Stimulated activated CD8-positive, alpha-beta memory T cell treated with anti-CD3 and anti-CD28 coated beads, Interleukin-4, amount 100 ng/mL, for 4 hours (primary cell): ENCODE measurements at places on chromosomes 11 and 22.

GRCh38 chr22:37162221-37163095 lies 12.7 kb upstream of the IL2RB start:
- DNase-seq = peak; percentile 66

DNA sequence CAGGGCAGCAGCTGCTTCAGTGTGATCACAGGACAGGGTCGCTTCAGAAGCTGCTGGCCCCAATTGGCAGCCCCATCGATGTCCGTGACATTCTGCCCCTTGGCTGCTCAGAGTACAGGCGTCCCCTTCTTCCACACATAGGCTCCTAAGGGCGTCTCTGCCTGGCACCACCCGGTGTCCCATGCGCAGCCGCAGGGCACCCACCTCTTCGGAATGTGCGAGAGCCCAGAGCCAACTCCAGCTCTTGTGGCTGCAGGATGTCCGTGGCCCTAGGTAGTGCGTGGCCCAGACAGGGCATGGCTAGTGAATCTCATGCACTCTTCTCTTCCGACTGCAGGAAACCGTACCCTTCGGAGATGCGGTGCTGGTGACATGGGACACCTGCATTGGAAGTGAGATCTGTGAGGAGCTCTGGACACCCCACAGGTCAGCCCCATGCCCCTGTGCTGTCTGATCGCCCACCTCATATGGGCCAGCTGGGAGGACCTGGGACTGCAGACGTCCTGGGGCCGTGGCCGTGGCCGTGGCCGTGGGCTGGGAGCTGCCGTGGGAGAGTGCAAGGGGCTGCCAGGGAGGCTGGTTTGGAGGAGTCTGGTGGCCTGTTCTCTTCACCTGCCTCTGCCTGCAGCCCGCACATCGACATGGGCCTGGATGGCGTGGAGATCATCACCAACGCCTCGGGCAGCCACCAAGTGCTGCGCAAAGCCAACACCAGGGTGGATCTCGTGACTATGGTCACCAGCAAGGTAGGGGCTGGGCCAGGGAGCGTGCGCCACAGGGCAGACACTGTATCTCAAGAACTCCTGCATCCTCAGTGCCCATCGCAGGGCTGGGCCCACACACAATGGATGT lies 20.2 kb downstream of the NADSYN1 start:
- no peak for DNase-seq

- no peak for DNase-seq
Observed at GRCh38 chr11:11476971-11477645, 124.1 kb upstream of the CSNK2A3 start.

DNA sequence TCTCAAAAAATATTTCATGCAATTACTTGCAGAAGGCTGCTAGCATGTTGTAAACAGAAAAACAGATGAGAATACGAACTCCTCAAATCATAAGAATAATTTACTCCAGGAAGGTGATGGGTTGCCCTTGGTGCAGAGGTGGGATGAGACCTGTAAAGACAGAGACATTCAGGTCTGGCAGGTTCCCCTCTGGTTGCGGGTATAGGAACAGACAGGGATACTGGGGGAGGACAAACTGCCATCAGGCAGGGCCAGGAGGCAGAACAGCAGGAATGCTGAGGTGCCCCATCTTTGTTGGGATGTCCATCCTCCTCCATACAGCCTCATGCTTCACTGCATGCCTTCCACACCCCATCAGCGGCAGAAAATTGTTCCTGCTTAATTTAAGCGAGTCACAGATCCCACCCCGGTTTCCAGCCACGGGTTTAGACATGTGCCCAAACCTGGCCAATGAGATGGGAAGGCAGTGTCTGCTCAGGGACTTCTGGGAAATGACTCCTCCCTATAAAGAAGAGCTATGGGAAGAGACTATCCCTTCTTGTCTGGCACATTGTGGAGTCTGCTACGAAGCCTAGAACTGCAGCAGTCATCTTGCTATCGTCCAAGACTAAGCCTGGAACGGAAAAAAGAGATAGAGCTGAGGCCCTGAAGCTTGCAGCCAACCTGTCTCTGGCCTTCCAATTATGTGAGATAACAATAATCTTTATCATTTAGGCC lies 23.1 kb upstream of the IRAG1 start:
- DNase-seq = no peak

DNA sequence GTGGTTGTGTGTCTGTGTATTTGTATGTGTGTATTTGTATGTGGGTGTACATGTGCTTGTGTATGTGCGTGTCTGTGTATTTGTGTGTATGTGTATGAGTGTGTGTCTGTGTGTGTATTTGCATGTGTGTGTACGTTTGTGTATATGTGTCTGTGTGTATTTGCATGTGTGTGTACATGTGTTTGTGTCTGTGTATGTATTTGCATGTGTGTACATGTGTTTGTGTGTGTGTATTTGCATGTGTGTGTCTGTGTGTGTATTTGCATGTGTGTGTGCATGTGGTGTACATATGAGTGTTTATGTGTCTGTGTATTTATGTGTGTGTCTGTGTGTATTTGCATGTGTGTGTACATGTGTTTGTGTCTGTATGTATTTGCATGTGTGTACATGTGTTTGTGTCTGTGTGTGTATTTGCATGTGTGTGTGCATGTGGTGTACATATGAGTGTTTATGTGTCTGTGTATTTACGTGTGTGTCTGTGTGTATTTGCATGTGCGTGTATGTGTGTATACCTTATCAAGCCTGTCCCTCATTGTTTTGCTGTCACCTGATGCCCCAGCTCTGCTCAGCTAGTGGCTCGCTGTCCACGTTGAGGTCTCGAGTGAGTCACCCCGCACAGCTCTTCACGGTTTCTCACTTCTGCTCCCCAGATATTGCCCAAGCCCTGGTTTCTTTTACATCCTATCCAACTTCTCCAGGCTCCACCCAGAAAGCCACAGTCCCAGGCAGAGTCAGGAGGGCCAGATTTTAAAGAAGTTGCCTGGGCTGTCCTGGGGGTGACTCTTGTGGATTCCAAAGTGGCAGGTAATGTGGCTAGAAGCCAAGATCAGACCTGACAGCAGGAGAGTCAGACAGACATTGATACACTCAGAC lies 15.2 kb downstream of the MB start:
- no peak for DNase-seq

DNA sequence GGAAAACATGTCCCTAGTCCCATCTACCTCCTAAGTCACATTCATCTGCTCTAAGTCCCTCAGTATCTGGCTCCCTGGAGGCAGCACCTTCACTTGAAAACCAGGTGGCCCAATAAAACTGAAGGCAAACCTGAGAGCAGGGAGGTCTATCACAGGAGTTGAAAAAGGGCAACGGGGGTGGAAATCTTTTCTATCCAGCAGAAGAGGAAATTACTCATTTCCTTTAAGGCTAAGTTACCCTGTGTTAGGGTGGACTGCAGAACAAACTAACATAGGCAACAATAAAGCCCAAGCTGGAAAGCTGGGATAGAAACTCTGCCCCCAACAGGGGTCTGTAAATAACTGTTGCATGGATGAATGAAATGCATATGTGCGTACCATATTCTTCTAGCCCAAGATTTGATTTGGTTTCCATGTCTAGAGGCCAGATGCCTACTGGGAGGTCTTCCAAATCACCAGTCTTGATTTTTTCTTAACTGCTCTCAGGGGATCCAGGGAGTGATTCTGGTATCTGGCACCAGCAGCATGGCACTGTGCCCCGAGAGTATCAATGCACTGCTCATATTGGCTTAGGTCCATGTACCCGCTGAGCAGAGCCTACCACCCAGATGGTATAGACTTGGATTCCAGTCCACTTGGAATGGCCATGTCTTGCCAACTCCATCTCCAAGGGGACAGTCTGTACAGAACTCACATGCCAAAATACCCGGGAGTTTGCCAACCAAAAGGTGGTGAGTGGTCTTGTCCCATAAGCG lies 350.0 kb upstream of the NCAM1 start:
- no peak for DNase-seq

GRCh38 chr22:24102366-24103200 lies 78.7 kb upstream of the SUSD2 start:
- DNase-seq = no peak

- DNase-seq = no peak
Observed at GRCh38 chr11:83044958-83045712, 26.6 kb downstream of the RAB30 start.

GRCh38 chr11:76626266-76626665 lies 44.3 kb downstream of the LRRC32 start:
- no peak for DNase-seq

DNA sequence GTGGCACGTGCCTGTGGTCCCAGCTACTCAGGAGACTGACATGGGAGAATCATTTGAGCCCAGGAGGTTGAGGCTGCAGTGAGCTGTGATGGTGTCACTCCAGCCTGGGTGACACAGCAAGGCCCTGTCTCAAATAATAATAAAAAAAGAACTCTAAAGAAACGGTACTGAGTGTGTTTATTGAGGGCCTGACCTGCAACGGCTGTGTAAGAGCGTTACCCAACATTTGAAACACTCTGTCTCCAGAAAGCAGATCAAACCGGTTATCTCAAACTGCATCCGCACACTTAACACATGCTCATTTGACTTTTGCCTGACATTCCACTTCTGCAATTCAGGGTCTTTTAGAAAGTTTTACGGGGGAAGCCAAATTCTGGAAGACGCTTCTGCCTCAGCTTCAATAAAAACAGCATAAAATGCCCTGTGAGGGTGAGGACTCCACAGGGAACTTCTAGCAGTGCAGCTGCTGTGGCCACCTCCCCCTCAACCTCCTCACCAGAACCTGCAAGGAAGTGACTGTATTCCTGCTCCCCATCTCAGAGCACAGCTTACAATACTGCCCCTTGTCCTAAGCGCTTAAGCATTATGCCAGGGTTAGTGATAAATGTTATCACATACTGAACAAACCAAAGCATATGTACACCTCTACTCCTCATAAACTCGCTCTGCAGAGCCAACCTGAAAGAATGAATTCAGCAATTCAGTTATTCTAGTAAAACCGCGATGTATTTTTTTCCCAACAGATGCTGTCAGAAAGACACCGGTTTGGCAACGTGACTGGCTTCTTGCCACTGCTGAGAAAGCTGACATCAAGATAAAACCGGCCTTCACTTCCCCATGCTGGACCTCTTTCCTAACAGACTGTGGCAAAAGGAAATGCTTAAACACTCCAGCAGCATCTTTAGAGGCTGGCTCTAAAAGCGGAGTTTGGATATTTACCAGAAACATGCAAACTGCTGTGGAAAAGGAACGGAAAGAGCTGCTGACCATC lies 52.2 kb downstream of the PRDM10 start:
- DNase-seq = no peak
